ENCODE measurements at places on chromosomes 12 and 14.

DNA sequence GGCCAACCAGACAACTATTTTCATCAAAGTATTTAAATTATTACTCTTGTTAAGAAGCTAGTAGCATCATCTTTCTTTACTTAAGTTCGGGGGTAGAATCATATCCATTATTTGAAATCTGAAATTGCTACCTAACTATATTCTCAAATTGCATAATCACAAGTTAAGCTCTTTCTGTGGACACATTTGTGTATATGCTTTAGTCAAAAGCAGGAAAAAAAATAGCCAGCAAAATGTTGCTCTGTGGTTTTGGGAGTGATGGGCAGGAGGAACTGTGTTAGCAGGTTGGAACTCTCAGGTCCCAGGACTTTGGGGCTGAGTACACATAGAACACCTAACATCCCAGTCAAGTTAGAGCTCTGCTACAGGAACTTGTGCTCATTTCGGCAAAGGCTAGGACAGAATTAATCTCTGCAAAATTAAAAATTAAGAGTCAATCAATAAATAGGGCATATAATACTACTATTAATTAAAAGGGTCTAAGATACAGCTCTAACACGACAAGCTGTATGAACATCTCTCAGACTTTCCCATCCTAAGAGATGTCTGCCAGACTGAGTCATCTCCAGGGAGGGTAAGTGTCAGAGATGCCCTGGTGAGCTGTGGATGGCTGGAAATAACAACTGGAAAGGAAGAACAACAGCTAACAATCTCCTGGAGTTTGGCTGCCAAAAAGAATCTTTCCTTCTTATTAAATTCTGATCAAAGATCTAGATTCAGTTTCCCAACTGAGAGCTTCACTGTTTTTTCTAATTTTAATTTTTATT, 203.5 kb upstream of the GZMB start:
- DNase-seq = no peak

DNA sequence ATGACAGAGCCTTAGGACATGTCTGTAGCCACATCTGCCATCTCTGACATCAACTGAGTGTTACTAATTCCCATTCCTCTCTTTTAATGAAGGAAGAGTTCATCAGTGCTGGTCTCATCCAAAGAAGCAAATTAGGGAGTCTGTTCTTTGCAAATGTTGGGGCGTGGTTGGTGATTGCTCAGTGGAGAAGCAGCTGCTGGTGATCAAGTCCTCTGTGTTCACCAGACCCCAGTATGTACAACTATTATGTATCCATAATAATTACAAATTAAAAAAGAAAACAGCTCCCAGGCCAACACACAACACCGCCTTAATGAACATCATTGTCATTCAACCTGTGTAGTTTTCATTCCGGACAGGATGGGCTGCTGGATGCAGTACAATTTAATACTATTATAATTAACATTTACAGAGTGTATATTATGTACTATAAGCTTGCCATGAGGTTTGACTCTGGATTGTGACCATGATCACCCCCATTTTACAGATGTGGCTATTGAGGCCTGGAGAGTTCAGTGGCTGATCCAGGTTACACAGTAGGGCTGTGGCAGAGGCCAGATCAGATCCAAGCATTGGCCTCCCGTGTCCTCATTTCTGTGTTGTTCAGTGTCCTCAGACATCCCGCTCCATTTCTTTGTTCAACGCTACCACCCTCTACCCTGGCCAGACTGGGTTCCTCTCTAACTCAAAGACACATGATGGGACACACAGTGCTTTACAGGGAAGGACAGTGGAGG, 179.0 kb downstream of the CHST11 start:
- no peak for DNase-seq

GRCh38 chr14:64681796-64682710, 22.2 kb upstream of the PLEKHG3 start:
- DNase-seq = no peak

DNA sequence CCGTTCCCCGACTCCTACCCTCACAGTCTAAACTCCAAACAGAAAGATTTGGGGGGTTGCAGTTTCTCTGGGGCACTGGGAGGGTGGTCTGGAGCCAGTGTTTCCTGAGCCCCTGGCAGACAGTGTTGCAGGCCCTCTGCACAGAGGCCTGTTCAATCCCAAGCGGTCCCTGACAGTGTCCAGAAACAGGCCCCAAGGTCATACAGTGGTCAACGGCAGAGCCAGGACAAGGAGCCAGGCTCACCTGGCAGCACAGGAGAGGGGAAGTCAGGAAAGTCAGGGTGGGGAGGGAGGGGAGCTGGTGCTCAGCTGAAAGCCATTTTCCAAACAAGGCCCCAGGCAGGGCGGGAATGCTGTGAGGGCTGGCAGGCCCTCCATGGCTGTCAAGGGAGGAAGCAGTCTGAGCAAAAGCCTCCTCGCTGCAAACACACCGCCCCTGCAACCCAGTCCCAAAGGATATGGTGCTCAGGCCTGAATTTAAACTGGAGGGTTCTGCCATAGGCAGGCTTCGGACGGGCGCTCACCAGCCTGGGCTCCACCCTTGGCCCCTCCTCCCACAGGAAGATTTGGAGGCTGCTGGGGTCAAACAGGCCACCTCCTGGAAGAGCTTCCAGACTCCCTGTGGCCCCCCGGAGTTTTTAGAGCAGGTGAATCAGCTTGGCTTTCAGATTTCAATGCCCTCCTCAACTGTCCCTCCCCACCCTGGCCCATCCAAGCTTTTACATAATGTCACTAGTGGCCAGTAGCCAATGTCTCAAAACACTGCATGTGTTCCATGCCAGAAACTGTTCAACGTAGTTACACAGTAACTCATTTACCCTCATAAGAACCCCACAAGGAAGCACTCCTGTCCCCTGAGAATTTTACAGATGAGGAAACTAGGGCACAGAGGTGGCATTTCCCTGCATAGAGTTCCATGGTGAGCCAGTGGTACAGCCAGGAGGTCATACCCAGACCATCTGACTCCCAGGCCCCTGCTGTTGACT, 41.5 kb downstream of the CHGA start:
- no peak for DNase-seq

GRCh38 chr14:65370801-65371248, 41.7 kb upstream of the FUT8 start:
- no peak for DNase-seq

GRCh38 chr12:124545508-124546418, 21.6 kb downstream of the NCOR2 start:
- peak; percentile 50 for DNase-seq

All from activated naive CD8-positive, alpha-beta T cell treated with anti-CD3 and anti-CD28 coated beads, Interleukin-2, amount 10 ng/mL, durations not matched to agents 7 days and 5 days (primary cell).